ENCODE measurements at places on chromosomes 13 and 19. TPM values are rescaled to one million over a fixed set of nuclear protein-coding genes. Genes with fewer than 3 reads are reported as not detected.

The RGCC gene
- 38.0 TPM for total RNA-seq

The CNFN gene
- total RNA-seq = not detected

The PSPC1 gene
- total RNA-seq = 60.9 TPM

The PTPRS gene
- 0.14 TPM for total RNA-seq

The MAMSTR gene
- 1.00 TPM for total RNA-seq
